Right renal pelvis (tissue), 4 donors: ENCODE measurements at places on chromosomes 2 and 18. TPM values are rescaled to one million over a fixed set of nuclear protein-coding genes. Genes with fewer than 3 reads are reported as not detected.

DNA sequence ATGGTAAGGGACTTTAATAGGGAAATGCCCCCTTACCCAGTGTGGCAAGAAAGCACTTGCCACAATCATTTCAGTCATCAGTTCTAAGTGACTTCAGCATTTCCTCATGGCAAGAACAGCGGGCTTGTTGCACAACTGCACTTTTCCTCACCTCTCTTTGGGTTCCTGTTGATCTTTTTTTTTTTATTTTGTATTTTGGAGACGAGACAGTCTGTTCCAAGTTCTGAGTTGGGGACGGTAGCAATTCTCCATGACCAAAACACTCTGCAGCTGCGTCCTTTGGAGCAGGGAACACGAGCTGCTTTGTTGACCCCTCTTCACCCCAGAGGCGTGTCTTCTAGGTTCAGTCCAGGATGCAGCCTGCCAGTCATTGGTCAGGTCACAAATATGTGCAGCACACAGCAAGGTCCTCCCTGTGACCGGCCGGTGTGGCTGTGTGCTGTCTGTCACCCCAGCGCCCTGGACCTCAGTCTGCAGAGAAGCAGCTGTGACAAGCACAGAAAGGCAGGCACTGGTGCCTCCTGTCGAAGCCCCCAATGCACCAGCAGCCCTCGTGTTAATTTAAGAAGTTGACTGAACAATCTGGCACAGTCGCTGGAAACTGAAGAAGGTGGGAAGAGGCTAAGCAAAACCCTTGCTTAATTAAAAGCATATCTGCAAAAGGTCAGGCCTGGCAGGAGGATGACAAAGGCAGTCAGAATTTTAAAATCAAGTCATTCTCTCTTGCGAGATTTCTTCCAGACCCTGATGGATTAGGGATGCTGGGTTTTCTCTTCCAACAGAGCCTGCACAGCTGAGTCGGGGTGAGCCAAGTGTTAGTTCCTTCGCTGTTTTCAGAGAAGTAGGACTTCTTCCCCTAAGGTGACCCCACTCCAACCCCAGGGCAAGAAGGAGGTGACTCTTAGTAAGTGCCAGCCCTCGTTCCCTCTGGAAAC lies 96.7 kb upstream of the COPS8 start:
- no peak for DNase-seq

GRCh38 chr2:156908825-156909224 lies 348.7 kb upstream of the GALNT5 start:
- no peak for DNase-seq

GRCh38 chr2:216163518-216163917 lies 54.4 kb downstream of the XRCC5 start:
- no peak for DNase-seq

Gene FIGN
- polyA plus RNA-seq, result 12.3 TPM

- DNase-seq, result no peak
Observed at GRCh38 chr2:64350996-64351395, 103.0 kb upstream of the LGALSL start.

DNA sequence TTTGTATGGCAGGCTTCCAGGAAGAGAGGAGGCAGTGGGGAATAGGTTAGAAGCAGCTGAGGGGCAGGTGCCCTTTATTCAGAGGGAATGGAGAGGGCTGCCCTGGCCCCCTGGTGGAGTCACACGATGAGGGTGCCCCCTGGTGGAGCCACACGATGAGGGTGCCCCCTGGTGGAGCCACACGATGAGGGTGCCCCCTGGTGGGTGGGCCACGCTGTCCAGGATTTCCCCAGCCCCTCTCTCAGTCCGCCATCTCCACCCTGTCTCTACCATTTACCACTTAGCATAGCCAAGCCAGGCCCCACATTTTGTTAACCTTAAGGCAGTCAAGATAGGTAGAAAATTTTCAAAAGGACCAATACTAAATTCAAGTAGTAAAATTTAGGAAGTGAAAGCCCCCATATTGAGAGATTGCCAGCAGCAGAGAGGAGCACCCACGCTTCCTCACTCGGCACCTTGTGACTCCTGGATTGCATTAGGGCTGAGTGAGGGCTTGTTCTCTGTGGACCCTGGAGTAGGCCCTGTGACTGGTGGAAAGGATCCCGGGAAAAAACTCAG lies 10.4 kb upstream of the FAM228A start:
- DNase-seq, result no peak

Gene MAP4K3
- 77.8 TPM for polyA plus RNA-seq

GRCh38 chr2:217972490-217972889 lies 30.3 kb downstream of the TNS1 start:
- DNase-seq, result no peak

DNA sequence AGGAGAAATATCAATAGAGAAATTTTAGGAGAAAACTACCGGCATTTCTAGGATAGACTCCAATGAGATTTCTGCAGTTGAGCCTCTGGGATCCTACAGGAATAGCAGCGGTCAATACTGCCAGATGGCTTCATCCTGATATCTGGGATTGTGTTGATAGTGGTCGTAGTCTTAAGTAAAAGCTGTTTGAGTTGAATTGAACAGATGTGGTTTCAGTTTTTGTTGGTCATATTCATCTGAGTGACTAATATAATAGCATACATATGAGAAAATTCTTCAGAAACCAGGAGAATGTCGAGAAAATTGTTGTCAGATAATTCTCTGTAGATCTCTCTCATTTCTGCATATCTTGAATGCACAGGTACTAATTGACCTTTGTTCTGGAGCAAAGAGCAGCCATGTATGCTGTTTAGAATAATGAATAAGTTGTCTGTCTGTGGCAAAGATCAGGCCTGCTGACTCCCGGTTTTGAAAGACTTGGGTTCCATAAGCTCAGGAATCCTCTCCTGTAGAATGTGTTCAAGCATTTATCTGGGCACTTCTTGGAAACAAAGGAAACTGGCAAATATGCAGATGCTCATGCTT lies 288.1 kb downstream of the TMX3 start:
- DNase-seq, result no peak

Gene KRTCAP3
- 6.1 TPM for polyA plus RNA-seq

Gene RGPD3
- 0.33 TPM for polyA plus RNA-seq
